Stimulated activated CD4-positive, alpha-beta T cell treated with anti-CD3 and anti-CD28 coated beads, TNF-alpha, amount 100 ng/mL, for 4 hours (primary cell): ENCODE measurements at places on chromosomes 5 and 9.

GRCh38 chr9:92599938-92600461 lies 64.2 kb upstream of the ECM2 start:
- no peak for DNase-seq

- no peak for DNase-seq
Measured at GRCh38 chr5:3858524-3858923, 262.9 kb downstream of the IRX1 start.

- DNase-seq = no peak
Measured at GRCh38 chr9:96651626-96652025, 3.5 kb downstream of the PRXL2C start.

- DNase-seq = no peak
Measured at GRCh38 chr9:23743036-23743435, 83.0 kb downstream of the ELAVL2 start.

GRCh38 chr5:132289097-132289496 lies 5.1 kb upstream of the SLC22A4 start:
- no peak for DNase-seq

DNA sequence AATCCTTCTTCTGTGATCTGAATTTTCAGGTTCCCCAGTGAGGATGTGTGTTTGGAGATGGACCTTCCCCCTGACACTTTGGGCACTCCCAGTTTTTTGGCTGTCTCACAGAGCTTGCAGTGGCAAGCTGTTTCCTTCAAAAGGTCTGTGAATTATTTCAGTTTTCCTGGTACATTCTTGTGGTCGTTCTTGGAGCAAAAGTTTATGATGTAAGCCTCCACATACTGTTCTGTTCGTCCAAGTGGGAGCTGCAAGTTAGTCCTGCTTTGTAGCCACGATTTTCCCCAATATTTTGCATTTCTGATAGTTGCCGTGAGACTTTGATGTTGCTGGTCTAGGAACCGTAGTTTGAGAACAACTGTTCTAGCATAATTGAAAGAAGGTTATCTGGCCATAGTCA lies 88.3 kb downstream of the MTAP start:
- no peak for DNase-seq

DNA sequence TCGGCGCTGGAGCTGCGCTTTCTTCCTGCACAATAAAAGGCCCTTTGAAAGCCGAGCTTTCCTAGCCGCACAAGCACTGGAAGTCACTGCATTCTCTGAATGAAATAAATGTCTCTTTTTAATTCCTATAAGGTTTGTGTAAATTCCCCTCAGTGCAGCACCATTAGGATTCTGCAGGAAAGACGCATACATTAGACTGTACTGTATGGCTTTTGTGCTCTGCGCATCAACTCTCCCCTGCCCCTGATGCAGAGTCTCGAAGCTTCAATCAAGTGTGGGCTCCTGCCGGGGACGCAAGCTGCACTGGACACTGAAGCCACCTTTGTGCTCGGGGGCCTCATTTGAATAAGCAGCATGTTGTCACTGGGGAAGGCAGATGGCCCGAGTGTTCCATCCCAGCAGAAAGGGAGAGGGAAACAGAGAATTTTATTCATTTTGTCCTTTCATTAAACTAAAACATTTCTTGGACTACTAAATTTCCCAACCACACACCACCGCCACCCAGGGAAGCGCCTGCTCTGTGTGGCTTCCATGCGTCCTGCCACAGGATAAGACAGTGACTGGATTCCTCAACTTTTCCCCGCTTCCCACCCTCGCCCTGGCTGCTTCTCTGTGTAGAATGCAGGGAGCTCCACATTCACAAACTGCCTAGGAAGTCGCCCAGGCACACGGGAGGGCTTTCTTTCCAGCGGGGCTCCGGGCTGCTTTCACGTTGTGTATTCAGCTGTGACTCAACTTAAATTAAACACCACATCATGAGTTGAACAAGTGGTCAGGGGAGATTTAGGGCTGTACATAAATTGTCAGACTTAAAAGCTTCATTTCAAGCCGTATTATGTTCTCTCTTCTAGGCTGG lies 635.4 kb downstream of the IRX1 start:
- no peak for DNase-seq

DNA sequence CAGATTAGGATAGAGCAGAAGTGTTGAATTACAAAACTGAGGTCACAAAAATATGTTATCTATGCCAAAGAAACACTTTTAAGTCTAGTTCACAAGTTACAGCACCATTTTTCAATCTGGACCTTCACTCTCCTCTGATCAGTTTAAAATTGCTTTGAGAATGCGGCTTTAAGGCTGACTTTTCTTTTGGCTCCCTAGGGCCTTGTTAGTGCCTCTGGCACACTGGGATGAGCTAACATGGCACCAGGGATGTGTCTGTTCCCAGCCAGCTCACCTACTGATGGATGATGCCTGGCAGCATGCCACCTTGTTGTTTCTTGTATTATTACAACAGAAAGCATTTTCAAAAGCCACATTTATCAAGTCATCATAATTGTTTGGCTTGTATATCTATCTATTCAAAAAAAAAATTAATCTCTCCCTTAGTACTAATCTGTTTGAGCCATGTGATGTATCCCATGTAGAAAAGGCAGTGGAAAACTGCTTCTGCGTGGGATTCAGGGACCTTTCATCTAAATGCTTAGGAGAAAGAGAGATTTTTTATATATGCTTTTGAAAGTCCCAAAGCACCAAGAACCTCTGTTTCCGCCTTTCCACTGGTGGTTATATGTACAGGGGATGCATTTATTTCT lies 46.6 kb downstream of the ADAMTSL1 start:
- no peak for DNase-seq

GRCh38 chr5:156232251-156232869 lies 94.6 kb upstream of the SGCD start:
- DNase-seq = no peak

DNA sequence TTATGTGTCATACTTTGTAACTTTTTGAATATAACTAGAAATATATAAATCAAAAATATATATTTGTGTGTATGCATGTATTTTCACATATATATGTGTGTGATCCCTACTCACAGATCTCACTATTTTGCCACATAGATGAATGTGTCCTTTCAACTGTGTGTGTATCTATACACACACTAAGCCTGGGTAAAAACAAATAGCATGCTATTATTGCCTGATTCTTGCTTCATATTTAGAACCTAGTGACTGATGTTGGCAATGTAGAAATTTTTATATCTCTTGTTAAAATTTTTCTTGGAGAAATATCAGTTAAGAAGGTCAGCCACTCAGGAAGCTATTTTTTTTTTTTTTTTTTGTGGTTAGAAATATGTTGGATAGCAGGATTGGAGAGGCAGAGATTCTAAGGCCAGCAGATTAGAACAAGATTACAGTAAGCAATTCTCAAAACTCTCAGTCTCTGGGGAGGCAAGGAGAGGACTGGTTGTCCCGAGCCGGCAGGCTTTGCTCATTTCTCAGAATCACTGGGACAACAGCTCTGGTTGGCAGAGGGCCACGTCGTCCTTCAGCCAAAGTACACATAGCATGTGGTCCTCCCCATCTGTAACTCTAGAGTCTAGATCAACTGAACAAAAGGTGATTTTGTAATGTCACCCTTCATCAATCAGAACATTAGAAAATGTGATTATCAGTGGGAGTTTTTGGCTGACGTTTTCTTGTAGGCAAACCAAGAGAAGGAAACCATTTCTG lies 19.7 kb downstream of the C6 start:
- no peak for DNase-seq
